DND-41 (cell line): ENCODE measurements at places on chromosomes 12 and 14.

GRCh38 chr14:45715946-45716345 lies 462.9 kb upstream of the MIS18BP1 start:
- no peak for DNase-seq

DNA sequence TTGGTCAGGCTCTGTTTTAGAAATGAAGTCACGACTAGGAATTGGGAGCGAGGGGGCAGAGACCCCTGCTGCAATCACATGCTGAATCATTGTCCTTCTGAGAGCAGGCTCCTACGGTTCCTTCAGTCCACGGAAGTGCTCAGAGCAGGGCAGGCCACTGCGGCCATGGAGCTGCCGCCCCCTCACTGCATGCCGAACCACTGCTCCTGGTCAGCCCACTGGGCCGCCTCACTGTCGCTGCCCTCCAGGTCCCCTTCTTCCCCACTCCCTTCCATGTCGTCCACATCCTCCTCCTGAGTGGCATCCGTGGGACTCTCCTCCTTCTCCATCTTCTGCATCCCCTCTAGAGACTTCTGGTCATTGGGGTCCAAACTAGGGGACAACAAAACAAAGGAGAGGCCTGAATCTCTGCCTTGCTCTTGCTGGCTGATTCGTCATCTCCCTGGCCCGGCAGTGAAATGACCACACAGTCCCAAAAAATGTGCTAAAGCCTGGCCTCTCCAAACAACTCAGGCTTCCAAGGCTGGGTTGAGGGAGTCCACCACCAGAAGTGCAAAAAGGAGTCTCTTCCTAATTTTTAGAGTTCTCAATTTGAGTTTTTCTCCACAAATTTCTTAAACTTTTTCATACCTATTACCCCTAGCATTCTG lies 29.4 kb downstream of the ANAPC7 start:
- no peak for DNase-seq

DNA sequence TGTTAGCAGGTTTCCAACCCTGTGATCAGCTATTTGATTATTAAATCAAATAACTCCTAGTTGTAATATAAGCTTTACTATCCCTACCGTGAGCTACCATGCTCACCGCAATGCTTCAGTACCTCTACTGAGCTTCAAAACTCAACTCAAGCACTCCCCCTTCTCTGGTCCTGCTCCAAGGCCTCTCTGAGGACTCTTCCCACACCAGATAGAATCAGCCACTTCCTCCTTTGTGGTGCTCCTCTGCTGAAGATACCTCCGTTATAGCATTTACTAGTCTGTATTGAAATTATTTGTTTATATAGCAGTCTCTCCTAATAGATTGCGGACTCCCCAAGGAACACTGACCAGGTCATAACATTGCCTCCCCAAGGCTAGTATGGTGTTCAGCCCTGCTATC lies 17.5 kb downstream of the AREL1 start:
- DNase-seq, result no peak

DNA sequence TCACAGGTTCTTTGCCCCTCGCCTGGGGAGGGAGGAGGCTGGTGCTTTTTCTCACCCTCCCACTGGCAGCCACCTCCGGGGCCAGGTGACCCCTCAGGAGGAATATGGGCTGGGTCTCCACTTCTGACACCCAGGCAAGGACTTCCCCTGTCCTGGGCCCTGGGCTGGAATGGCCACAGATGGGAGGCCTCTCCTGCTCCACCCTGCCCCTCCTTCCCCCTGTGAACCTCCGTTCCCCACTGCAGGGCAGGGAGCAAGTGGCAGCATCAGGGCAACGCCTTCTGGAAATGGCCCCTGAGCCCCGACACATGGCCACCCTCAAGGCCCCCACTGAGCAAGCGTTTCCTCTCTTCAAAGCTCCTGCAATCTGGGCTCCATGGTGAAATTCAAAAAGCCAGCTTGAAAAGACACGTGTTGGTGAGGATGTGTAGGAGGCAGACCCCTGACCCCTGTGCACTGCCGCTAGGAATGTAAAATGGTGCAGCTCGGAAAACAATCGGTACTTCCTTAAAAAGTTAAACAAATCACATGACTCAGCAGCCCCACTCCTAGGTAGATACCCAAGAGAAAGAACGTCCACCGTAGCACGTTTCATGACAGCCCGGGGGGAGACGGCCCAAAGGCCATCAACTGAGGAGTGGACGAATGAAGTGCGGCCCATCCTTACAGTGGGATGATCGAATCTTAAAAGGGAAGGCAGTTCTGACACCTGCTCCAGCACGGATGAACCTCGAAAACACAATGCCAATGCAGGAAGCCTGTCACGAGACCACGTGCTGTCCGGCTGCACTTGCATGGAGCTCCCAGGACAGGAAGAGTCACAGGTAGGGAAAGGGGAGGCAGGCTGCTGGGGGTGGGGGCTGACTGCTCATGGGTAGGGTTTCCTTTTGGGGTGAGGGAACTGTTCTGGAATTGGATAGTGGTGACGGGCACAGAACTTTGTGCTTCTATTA lies 11.5 kb downstream of the XRCC3 start:
- DNase-seq, result no peak

DNA sequence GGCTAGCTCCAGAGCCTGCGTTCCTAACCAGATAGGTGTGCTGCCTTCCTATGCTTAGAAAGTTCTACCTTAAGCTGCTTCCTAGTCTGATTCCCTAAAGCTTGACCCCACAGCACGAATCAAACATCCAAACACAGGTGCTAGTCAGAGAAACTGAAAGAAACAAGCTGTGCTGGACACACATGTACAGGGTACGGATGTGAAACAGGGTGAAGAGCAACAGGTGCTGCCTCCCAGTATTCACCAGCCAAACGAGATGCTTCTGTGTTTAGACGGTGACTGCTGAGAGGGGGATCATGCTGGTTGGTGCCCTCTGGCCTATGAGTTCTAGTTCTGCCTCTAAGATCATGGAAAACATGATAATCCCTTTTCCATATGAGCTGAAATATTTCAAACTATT lies 105.3 kb downstream of the GRIP1 start:
- DNase-seq, result no peak

DNA sequence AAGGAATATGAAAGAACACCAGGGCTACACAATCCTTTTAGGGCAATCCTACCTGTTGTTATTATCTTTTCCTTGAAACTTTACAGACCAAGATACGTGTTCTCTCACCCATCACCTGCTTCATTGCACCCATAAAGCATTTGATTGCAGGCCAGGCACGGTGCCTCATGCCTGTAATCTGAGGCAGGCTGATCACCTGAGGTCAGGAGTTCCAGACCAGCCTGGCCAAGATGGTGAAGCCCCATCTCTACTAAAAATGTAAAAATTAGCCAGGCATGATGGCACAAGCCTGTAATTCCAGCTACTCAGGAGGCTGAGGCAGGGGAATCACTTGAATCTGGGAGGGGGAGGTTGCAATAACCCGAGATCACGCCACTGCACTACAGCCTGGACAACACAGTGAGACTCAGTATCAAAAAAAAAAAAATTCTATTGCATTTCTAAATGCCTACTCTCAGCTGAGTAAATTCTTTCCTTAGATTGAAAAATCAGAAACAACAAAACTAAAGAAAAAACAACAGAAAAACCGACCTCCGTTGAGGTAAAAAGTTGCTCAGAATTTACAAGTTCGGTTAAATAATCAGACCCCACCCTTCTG lies 183.7 kb upstream of the TMEM132C start:
- DNase-seq, result no peak

DNA sequence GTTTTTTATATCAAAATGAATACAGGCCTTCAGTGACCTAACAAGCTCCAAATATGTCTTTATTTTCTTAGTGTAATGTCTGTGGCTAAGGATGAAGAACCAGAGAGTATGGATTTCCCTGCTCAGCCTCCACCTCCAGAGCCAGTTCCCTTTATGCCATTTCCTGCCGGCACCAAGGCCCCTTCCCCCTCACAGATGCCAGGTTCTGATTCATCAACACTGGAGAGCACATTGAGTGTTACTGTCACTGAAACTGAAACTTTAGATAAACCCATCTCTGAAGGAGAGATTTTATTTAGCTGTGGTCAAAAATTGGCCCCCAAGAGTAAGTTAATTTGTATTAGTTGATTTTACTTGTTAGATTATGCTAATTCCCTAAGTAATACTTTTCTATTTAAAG lies 61.0 kb downstream of the KIAA0586 start:
- no peak for DNase-seq

DNA sequence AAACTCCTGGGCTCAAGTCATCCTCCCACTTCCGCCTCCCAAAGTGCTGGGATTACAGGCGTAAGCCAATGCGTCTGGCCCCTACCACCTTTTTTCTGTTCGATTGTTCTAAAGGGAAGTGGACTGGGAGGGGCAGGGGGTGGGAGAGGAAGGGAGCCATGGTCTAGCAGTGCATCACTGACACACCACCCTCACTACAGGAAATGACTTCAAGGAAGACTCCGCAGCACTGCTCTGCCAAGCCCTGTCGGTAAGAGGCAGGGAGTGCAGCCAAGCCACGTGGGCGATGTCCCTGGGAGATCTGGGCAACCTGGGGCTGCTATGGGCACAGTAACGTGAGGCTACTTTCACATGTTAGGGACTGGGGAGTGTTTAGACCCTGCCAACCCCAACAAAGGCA lies 18.0 kb downstream of the LRRC74A start:
- DNase-seq, result peak; percentile 57

DNA sequence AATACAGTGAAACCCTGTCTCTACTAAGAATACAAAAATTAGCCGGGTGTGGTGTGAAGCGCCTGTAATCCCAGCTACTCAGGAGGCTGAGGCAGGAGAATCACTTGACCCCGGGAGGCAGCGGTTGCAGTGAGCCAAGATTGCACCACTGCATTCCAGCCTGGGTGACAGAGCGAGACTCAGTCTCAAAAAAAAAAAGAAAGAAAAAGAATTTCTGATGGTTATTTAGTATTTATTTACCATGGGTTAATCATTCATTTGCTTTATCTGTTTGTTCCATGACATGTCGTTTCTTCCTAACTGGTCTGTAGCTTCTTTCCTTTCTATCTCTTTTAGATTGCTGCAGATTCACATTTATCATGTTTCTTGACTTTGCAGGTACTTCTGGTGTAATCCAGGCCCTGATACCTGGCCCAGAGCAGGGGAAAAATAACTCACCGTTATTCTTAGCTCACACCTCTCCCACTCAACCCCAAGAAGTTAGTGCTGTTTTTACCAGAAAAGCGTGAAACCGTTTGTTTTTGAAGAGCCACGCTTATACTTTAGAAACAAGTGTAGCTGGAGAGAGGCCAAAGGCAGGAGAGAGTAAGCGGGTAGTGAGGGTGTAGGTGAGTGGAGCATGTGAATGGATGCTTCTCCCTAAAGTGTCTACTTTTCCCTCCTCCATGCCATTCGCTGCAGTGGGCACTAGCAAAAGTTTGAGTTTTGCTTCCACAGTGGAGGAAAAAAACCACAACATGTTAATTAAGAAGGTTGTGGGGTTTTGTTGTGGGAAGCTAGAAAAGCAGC lies 45.4 kb downstream of the SRGAP1 start:
- no peak for DNase-seq

GRCh38 chr12:80017261-80017870 lies 82.0 kb upstream of the OTOGL start:
- no peak for DNase-seq

GRCh38 chr14:61132894-61133293 lies 148.2 kb downstream of the TMEM30B start:
- no peak for DNase-seq

DNA sequence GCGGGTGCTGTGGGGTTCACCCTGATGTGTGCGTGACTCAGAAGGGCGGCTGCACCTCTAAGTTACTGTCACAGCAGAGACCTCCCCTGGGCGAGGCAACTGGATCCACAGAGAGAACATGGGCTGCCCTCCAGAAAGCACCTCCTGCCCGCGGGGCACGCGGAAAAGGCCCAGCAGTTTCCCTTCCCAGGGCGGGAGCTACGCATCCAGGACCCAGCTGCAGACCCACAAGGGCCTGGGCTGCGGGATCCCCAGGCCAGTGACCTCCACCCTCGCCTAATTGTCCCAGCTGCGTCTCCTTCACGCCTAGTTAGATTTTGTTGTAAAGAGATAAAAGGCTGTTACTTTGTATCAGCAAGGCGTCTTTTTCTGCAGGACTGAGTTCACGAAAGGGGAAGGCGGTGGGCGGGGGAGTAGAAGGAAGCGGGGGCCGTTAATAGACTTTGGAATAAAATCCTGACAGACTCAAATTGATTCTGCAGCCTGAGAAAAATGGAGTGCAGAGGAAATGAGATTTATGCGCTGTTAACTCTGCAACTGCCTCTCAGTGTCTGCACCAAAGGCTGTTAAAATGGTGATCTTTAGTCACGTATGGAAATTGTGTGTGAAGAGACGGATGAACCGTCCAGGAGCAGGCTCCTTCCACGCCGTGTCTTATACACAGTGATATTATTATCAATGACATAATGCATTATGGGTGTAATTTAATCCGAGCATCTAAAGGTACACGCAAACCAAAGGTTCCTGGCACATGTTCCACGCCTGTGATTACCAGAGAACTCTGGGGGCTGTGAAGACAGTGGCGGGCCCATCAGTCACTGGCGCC lies 65.9 kb upstream of the FBRSL1 start:
- DNase-seq, result no peak

- no peak for DNase-seq
These were observed 63.9 kb upstream of the TMEM260 start for GRCh38 chr14:56515739-56516138.

GRCh38 chr12:4379405-4379804 lies at the start of gene FGF23:
TSS of gene FGF23 (minus strand) at chr12:4379712. CDS start at chr12:4379582, 130 bp downstream.
- no peak for DNase-seq
